IMR-90 (cell line): ENCODE measurements at places on chromosomes 4 and X. TPM values are rescaled to one million over a fixed set of nuclear protein-coding genes. Genes with fewer than 3 reads are reported as not detected.

The MAP7D2 gene
- under 0.01 and 0.18 TPM in 2 replicates for total RNA-seq

GRCh38 chrX:100409610-100410590 lies at the start of gene PCDH19:
TSS of gene PCDH19 (minus strand) at chrX:100410273. CDS start at chrX:100408597, 1,676 bp downstream.
- 0 out of 2 replicates have a peak within 1 kb of the TSS, but pooled peaks have one; percentile 4 for H3K4me3 ChIP-seq
- DNase-seq: peak; percentile 17
- H3K4me1 ChIP-seq: no peaks in the 10 kb centered on the region
- H3K27me3 ChIP-seq: peaks cover 34% of the 10 kb centered on the region

DNA sequence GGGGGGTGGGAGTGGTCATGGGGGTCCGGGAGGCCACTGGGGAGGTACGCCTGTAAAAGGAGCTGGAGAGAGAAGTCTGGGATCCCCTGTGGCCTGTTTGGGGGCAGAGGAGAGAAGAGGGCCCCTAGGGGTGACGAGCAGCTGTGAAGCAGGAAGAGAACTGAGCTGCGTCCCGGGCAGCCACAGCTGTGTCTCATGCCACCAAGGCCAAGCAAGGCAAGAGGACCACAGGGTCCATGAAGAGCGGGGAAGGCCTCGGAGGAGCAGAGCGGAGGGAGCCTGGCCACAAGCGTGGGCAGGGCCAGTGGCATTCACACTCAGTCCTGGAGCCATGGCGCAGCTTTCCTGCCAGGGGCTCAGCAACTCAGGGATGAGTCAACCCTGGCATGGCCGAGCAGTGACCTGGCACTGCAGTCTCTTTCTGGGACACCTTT lies 13.6 kb upstream of the NAT8L start:
- no peaks in the 10 kb centered on the region; the same call in 1 of the 2 replicates for H3K4me1 ChIP-seq
- peaks cover 11% of the 10 kb centered on the region; the same call in 1 of the 2 replicates for H3K27me3 ChIP-seq
- peaks cover 2% of the 10 kb centered on the region; the same call in 1 of the 2 replicates for H3K36me3 ChIP-seq
- no peak for DNase-seq

The DMRTC1 gene
- not detected in 2 replicates for total RNA-seq

DNA sequence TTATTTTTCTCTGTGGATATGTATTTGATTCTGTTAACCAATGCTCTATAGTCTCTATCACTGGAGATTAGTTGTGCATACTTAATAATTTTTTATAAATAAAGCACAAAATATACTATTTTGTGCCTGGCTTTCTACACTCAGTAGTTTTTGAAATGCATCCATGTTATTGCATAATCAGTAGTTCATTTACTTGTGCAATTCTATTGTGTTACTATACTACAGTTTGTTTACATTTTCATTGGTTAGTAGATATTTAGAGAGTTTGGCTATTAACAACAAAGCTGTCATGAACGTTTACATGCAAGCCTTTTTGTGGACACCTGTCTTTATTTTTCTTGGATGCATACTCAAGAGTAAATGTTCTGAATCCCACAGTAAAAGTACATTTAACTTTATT lies 265.0 kb upstream of the FAT4 start:
- no peak overlapping the region for H3K4me3 ChIP-seq
- no peaks in the 10 kb centered on the region for H3K4me1 ChIP-seq
- H3K27ac ChIP-seq: no peak overlapping the region
- H3K36me3 ChIP-seq: no peaks in the 10 kb centered on the region

DNA sequence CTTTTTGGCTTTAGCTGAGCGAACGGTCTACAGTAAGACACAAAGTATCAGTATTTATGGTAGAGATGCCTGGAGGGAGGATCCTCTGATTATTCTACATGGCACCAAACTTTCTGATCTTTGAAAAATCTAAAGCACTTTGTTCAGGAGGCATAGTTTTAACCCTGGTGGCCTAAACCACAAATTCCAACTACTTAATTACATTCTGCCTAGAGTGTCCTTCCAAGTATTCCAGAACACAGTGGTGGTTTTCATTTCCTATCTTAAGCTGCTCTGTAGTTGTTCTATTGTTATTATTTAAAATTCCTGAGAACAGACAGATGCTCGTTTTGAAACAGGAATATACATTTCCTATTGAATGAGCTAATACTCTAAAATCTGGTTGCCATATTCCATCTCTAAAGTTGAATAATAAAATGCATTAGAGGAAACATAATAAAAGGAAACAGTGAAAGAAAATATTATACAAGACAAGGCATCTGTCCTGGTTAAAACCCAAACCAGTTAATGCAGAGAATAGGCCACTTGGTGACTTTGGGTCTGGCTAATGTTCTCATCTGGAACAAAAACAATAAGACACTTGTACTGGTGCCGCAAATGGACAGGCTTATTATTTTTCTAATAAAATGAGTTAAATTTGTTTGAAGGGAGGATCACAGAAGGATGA lies 657.4 kb downstream of the SPRY1 start:
- no peak overlapping the region for H3K27ac ChIP-seq
- H3K27me3 ChIP-seq: no peaks in the 10 kb centered on the region
- peak; percentile 24 for DNase-seq
- no peak overlapping the region for H3K4me3 ChIP-seq

DNA sequence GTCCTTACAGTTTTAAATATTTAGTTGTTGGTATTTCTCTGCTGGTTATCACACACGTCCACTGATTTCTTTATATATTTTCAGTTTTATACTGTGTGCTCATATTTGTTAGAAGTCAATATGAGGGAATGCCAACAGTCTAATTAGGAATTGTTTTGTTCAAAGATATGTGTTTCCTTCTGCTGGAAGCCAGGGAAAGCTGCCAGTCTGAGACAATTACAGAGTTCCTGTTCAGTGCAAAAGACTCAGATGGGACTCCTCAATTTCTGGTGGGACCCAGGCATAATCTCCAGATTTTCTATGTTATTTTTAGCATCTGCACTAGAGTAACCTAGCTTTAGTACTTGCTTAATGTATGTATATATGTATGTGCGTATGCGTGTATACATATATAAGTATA lies 486.0 kb downstream of the GRID2 start:
- no peaks in the 10 kb centered on the region for H3K36me3 ChIP-seq
- H3K4me1 ChIP-seq: no peaks in the 10 kb centered on the region
- H3K4me3 ChIP-seq: no peak overlapping the region
- no peak overlapping the region for H3K27ac ChIP-seq
- no peaks in the 10 kb centered on the region for H3K27me3 ChIP-seq
